MCF 10A (cell line): ENCODE measurements at places on chromosomes 7 and 10. TPM values are rescaled to one million over a fixed set of nuclear protein-coding genes. Genes with fewer than 3 reads are reported as not detected.

The GDF10 gene
- not detected in 2 replicates for total RNA-seq

DNA sequence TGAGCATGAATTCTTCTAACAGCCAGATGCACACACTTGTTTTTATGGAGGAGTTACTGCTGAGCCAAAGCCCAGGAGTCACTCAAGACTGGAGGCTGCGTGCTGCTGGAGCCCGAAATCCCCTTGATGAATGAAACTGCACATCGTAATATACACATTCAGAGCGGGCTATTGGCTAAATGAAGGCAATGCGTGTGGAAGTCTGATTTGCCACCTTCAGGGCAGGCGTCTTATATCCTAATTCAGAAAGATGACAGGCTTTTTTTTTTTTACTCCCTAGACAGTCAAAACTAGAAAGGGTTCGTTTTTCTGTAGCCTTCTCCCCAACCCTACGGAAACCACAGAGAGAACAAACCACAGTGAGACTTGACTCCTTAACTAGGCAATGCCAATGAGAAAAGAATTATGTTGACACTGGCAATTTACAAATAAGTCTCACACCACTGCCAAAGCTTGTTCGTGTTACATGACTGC is 227.2 kb upstream of the KLF14 start:
- H3K27ac ChIP-seq: peak overlapping the region; percentile 94
- H3K27me3 ChIP-seq: no peaks in the 10 kb centered on the region
- peaks cover 21% of the 10 kb centered on the region for H3K36me3 ChIP-seq
- peak; percentile 91 for DNase-seq

The TRIM74 gene
- total RNA-seq: 0.26 and 1.0 TPM in 2 replicates

DNA sequence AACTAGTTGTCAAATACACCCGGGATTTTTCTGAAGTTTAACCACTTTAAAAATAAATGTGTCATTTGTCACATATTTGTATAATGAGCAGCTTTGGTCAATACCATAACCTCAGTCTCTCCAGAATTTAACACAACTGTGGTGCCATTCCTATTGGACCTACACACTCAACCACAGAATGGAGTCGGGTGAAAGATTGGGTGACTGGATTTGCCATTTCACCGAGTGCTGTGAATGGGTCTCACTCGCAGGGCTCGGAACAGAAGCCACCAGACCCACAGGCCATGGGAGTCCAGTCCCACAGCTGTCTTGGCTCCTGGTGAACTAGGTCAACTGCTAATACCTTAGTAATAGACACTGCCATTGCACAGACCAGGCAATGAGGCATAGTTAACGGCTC is 298.4 kb downstream of the CCDC3 start:
- no peaks in the 10 kb centered on the region for H3K27me3 ChIP-seq
- no peak for DNase-seq
- H3K36me3 ChIP-seq: peaks cover 6% of the 10 kb centered on the region
- H3K27ac ChIP-seq: peak overlapping the region; percentile 80

The STEAP1 gene
- total RNA-seq: 3.1 and 3.2 TPM in 2 replicates

DNA sequence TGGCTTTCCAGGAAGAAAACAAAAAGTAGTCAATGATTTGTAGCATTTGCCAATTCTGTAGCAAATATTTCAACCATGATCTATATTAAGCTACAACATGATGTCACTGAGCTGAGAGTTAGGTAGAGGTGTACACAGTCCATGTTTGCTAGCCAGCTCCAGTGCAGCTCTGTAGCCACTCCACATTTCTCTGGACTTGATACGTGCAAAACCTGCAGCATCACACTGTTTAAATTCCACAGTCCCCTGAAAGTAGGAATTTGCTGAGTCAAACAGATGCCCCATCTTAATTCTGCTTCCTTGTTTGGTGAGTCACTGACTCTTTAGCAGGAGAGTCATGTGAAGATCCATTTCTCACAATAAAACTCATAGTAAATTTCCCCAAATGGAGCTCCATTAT is 89.8 kb upstream of the LRRTM3 start:
- no peaks in the 10 kb centered on the region for H3K36me3 ChIP-seq
- no peak overlapping the region for H3K4me3 ChIP-seq
- H3K27ac ChIP-seq: no peak overlapping the region
- peaks cover 5% of the 10 kb centered on the region for H3K4me1 ChIP-seq

DNA sequence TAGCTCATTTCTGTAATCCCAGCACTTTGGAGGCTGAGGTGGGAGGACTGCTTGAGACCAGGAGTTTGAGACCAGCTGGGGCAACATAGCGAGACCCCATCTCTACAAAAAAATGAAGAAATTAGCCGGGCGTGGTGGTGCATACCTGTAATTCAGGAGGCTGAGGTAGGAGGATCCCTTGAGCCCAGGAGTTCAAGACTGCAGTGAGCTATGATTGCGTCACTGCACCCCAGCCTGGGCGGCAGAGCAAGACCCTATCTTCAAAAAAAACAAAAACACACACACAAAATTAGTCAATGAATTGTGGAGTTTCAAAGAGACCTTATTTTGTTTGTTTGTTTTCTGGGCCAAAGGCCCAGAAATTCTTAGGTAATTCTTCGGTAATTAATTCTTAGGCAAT is 110.0 kb downstream of the CUX1 start:
- no peak overlapping the region for H3K4me3 ChIP-seq
- H3K27me3 ChIP-seq: no peaks in the 10 kb centered on the region
- no peak for DNase-seq

The MYL10 gene
- not detected in 2 replicates for total RNA-seq

The BCCIP gene
- 70.8 and 88.2 TPM in 2 replicates for total RNA-seq

DNA sequence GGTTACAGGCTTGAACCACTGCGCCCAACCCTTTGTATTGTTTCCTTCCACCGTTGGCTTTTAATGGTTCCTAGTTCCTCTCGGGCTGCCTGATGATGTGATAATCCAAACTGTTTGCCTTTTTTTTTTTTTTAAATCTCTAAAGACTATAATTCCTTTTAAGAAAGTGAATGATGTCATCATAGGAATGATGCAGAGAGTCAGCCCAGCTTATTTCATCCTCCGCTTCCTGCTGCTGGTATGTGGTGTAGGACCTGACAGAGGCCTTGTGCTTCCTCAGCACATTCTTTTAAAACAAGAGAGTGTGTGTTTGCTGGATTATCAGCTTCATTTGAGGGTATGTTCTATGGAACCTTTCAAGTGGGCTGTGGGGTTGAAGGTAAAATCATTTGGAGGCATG is 241.4 kb downstream of the LRMDA start:
- H3K4me1 ChIP-seq: no peaks in the 10 kb centered on the region
- DNase-seq: no peak
- no peak overlapping the region for H3K27ac ChIP-seq
- no peaks in the 10 kb centered on the region for H3K27me3 ChIP-seq
- H3K36me3 ChIP-seq: no peaks in the 10 kb centered on the region

GRCh38 chr10:14414901-14415300 is 84.2 kb upstream of the FRMD4A start:
- DNase-seq: peak; percentile 6
- H3K4me3 ChIP-seq: no peak overlapping the region
- H3K27ac ChIP-seq: no peak overlapping the region
- H3K36me3 ChIP-seq: no peaks in the 10 kb centered on the region
- no peaks in the 10 kb centered on the region for H3K27me3 ChIP-seq

GRCh38 chr10:101779544-101780186 is 3.6 kb downstream of the NPM3 start:
- H3K4me1 ChIP-seq: peaks cover 25% of the 10 kb centered on the region
- H3K27ac ChIP-seq: no peak overlapping the region
- no peak for DNase-seq
- H3K4me3 ChIP-seq: no peak overlapping the region
- H3K27me3 ChIP-seq: peaks cover 4% of the 10 kb centered on the region

The HOXA6 gene
- total RNA-seq: 0.96 and 2.0 TPM in 2 replicates

The GATAD1 gene
- total RNA-seq: 41.2 and 44.2 TPM in 2 replicates

GRCh38 chr7:26630941-26631580 is 233.3 kb downstream of the SKAP2 start:
- peaks cover 6% of the 10 kb centered on the region for H3K36me3 ChIP-seq
- peaks cover 6% of the 10 kb centered on the region for H3K4me1 ChIP-seq
- DNase-seq: no peak
- H3K4me3 ChIP-seq: no peak overlapping the region
- H3K27me3 ChIP-seq: no peaks in the 10 kb centered on the region

DNA sequence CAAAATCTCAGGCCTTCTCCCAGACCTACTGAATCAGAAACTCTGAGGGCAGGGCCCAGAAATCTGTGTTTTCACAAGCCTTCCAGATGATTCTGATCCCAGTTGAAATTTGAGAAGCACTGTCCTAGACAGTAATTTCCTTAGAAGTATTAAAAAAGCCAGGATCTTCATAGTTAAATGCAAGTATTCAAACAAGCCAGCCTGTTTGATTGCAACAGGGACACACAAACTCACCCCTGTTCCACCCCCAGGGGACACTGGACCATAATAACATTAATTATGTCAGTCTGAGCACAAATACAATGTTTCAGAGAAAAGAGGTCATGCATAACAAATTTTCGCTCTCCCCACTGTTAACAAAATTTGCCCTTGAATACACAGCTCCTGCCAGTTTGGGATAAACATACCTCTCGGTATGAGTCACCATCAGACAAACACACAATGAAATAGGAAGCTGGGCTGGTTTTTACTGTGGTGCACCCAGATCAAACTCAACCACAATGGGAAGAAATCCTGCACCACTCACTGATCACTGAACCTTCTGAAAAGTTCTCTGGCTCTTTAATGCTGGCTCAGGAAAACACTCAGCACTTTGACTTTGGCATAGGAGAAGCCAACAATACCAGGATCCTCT is 34.3 kb downstream of the ABLIM1 start:
- DNase-seq: peak; percentile 89
- no peaks in the 10 kb centered on the region for H3K36me3 ChIP-seq
- H3K4me1 ChIP-seq: peaks cover 42% of the 10 kb centered on the region
- peak overlapping the region; percentile 88 for H3K27ac ChIP-seq
- H3K27me3 ChIP-seq: no peaks in the 10 kb centered on the region
- no peak overlapping the region for H3K4me3 ChIP-seq
